ENCODE measurements at places on chromosomes 7 and 10.

DNA sequence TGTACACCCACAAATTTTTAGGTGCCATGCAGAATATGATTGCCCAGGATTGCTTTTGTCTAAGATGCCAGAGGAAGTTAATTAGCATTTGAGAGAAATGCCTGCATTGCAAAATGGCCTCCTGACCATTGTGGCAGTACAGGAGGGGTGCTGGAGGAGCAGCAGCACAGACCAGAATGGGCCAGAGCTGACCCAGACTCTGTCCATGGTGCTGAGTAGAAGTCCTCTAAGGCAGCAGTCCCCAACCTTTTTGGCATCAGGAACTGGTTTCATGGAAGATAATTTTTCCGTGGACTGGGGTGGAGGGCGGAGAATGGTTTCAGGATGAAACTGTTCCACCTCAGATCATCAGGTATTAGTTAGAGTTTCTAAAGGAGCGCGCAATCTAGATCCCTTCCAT lies 217.8 kb upstream of the AGK start:
- DNase-seq, result no peak

DNA sequence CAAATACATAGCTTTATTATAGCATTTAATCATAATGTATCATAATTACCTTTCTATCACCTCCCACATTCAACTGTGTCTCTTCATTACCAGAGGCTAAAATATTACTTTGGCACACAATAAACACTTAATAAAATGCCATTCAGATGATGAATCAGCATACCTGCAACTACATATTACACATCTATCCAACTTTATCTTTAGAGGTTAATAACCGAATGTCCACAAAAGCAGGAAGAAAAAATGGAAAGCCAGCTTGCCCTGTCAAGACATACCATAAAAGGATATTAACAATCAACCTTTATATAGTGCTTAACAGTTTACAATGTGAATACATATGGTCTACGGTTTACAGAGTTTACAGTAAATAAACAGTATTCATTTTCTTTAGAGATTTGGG lies 12.7 kb downstream of the CACUL1 start:
- no peak for DNase-seq

DNA sequence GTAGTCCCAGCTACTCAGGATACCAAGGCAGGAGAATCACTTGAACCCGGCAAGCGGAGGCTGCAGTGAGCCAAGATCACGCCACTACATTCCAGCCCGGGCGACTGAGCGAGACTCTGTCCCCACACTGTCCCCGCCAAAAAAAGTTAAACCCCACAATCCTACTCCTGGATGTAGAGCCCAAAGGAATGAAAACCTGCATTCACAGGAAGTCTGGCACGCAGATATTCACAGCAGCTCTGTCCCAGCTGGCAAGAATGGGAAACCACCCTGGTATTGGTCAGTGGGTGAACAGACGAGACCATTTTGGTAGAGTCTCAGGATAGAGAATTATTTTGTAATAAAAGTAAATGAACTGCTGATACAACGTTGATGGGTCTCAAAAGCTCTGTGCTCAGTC lies 225.2 kb downstream of the MAD1L1 start:
- DNase-seq, result peak; percentile 2

GRCh38 chr10:97726636-97727178 lies 10.2 kb upstream of the ZFYVE27 start:
- no peak for DNase-seq

DNA sequence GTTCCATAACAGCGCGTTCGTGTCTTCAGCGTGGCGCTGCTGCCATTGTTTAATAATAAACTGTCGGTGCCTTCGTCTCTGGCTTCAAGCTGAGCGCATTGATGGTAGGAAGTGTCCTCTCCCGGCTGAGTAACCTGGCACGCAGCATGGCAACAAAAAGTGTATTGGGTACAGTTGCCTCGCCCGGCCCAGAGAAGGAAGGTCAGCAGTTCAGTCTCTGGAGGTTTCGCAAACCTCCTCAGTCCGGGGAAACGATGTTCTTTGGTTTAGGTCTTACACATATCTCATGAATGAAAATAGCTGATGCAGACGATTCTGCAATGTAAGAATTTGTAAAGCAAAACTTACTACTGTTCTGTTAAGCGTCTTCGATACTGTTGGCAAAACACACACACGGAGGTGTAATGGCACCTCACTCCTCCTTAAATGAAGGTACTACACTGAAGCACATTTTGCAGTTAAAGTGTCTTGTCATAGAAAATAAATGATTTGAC lies 739 bp upstream of the CCDC186 start:
- no peak for DNase-seq

- DNase-seq, result no peak
Observed at GRCh38 chr7:99248391-99249095, 24.1 kb upstream of the MYH16 start.

DNA sequence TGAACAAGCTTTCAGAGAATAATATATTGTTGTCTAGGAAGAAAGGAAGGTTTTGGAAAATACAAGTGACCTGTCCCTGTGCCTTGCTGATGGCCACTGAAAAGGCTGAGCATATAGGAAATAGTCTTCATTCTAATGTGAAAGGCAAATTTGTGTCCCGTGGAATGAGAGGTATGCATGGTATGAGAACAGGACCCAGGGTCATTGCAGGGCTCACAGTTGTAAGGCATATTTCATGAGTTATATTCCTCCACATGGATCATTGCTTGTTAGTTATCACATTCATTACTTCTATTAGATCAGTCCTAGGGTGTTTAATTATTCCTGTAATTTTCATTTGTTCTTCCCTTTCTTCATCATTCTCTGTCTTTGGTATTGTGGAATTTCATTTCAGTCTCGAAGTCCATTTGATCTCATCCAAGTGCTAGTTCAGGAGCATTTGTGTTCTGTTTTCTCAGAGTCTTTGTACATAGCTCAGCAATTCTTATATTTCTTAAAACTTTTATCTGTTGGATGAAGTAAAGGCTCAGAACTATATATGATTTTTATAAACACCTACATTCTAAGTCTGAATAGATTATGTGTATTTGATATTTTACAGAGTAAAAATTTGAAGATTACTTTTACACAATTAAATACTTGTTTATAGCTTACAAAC lies 39.4 kb upstream of the ARHGAP21 start:
- DNase-seq, result no peak

- DNase-seq, result no peak
Observed at GRCh38 chr10:6586501-6586900, 6.4 kb upstream of the PRKCQ start.

DNA sequence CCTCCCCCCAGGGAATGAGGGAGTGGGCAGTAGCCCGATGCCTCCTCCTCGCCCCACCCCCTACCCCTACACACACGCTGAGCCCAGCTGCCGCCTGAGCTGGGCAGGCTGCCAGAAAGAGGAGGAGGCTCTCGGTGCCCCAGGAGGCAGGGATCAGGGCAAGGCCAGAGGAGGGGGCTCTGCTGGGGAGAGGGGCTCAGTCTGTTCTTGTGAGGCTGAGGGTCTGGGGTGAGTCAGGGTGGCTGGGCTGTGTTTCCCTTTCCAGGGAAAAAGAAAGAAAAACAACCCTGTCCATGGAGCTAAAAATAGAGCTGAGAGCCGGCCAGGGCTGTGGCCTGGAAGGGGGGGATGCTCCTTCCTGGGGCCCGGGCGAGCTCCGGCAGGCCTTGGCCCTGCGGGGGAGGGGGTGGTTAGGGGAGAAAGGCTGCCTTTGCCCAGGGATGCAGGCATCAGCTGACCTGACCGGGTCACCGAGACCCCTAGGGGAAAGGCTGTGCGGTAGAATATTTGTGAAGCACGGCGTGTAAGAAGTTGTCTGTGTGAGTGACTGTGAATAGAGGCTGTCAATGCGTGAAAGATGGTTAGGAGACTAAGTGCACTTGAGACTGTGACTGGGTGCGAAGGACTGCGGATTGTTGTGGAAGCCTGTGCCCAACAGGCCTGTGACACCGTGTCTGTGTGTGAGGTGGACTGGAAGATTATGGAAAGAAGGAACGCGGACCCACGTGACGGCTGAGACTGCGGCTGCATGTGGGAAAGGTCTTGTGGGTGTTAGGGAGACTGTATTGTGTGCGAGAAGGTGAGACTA lies 1.2 kb upstream of the LZTS2 start:
- peak; percentile 60 for DNase-seq

DNA sequence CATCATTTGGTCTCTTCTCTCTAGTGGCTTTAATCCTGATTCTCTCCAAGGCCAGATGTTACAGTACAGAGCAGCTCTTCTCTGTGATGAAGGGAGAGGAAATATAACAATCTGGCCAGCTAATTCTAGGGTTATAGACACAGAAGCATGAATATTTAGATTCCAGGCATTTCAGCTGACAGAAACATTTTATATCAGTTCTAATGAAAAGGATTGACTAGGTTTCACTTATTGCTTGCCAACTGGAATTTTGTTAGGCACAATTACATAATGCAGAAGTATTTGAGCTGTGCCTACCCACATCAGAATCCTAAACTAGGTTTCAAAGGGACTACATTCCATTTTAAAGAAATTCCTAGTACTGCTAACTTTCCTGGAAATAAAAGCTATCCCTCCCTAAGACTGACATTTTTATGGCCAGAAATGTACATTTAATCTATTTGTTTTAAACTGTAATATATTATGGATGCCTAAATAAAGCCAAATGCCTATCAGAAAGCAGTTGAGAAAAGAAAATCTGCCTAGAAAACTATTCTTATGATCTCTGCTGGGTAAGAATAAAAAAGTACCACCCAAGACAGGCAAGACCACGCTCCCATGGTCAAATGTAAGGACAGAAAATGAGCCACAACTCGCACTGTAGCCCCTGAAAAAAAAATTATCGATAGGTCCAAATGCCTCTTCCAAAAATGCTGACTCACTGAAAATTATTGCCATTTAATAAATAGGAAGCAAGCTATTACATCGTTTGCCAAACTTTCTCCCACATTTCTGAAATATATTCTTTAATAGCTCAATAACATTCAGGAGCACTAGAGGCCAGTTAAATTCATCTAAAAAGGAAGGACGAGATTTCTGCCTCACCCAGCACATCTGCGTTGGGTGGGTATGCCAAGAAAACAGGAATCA lies 498.1 kb downstream of the KCNMA1 start:
- no peak for DNase-seq

DNA sequence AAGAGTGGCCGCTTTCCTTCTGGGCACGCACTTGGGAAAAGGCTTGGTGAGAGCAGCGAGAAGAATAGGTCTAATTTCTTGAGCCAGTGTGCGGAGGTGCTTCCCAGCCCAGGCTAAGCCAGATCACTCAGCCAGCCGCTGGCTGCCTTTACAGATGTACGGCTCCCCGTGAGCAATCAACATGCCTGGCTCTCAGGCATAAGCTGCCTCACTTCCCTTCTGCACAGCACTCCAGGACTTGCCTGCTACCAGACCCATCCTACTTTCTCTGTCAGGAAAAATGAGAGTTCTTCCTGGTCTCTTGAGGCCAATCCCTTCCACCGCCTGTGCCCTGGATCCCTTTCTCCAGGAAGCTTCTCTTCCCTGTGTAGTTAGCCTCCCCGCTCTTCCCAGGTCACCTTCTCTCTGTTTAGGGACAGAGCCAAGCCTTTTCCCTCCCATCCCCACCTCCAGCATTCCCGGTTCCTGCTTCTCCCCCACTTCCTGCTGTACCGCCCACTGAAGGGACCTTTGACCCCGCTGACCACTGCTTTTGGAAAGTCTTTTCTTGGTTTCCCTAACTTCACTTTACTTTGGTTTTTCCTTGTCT lies 1.1 kb upstream of the ACTR3C start:
- DNase-seq, result no peak

GRCh38 chr7:13911909-13912308 lies 77.6 kb downstream of the ETV1 start:
- no peak for DNase-seq

DNA sequence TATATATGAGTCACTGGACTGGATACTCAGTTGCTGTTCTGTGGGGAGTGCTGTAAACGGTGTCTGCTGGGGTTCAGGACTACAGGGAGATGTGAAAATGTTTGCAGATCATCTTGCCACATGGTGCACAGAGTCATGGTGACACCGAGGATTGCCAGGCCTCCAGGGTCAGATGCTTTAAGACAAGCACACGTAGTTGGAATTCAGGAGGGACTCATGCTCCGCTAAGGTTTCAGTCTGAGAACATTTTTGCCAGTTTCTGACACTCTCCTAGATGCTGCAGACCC lies 211.3 kb downstream of the CXCL12 start:
- no peak for DNase-seq

DNA sequence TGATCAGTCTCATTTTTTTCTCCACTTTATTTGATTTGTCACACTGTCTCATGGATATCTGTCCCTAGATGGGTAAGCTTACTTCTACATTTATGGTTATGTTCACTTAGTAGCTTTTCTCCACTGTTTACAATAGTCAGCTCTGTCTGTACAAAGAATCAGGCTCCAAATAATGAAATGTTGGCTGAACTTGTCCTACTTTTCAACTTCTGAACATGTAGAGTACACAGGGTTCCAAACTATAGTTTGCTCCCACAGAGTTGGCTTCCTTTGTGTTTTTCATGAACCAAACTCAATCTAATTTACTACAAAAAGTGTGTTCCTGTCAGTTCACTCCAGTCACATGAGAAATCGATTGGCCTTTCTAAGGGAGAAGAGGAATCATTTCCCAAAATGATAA lies 175.0 kb downstream of the CCDC71L start:
- no peak for DNase-seq

All from activated B cell treated with CpG ODN at 0.5 μM for 24 hours (primary cell).